HAP-1 (cell line): ENCODE measurements at places on chromosomes 12 and 14.

DNA sequence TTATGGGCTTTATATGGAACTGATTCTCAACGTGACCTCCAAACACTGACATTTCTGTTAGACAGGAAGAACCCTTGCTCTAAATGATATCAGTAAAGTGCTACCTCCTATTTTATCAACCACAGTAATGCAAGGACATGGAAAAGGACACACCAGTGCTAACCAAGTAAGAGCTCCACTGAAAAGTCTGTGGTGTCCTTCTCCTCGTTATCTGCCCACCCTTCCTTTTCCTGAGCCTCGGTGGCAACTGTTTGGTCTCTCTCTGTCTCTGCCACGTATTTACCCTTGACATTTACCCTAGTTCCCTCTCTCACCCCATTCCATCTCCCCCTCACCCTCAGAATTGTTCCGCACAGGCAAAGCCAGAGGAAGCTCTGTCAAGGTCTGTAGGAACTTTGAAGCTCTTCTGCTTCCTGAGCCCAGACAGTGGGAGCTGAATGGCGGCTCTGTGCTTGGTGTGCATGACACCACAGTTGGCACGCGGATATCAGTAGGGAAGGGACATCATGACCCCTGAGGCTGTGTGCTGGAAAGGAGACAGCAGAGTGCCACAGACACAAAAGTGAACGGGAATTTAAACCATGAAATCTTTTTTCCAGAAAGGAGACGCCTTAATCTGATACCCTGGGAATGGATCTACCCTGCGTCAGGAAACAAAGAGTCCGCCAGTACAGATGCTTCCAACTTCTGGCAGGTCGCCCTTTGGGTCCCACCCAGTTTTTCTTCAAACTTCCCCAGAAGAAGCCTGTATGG lies 50.8 kb downstream of the NTN4 start:
- DNase-seq = no peak

GRCh38 chr12:95532851-95533250 lies 18.4 kb downstream of the USP44 start:
- no peak for DNase-seq

- DNase-seq = no peak
Measured at GRCh38 chr12:108320507-108321293, 18.4 kb downstream of the CMKLR1 start.

DNA sequence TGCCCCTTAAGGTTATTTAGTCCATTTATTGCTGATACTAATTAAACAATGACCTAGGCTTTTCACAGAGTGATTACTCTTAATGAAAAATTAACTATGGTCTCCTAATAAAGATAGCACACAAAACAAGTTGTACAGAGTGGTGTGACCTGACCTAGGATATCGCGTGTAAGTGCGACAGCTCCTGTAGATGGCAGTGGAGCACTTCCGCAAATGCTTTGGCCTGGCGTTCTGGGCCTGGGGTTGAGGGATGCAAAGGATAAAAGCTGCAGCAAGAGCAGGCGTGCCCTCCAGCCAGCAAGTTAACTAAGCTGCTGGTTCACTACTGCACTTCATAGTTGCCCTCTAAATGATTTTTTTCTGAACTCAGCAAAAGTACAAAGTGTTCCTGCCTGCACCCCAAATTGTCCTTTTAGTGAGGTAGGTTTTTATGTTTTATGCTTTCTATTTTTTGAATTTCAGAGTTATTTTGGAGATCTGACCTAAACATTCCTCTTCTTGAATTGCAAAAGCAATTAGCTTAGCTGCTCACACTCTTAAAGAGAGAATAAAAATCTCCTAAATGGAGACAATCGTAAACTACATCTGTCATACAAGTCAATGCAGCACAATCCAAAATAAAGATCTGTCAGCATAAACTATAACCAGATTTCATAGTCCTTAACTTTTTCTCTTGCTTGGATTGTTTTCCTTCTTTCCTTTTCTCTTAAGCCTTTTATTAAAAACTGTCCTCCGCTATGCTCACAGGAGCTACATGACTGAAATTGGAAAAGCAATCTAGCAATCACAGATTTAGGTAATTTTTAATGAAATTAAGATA lies 379.6 kb downstream of the LRIG3 start:
- peak; percentile 67 for DNase-seq

GRCh38 chr14:77037938-77038568 lies 9.5 kb upstream of the IRF2BPL start:
- no peak for DNase-seq

GRCh38 chr14:70662080-70662479 lies 20.4 kb downstream of the TTC9 start:
- DNase-seq = no peak

DNA sequence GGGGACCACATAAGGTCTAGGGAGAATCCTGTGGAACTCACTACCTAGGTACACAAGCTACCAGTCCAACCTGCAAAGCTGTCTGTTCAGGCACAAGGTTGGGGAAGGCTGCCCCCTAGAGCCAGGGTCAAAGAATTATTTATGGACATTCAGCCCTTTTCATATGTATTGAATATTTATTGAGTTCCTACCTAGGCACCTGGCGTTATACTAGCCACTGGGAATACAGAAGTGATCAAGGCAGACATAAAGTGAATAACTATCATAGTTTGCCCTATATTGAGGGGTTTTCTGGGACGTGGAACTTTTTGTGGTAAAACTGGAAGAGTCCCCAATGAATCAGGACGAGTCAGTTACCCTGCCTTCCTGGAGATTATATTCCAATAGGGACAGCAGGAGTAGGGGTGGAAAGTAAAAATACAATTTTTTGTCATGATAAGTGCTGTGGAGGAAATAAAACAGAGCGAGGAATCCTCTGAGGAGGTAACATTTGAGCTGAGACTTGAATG lies 5.8 kb upstream of the SLC48A1 start:
- DNase-seq = peak; percentile 65

DNA sequence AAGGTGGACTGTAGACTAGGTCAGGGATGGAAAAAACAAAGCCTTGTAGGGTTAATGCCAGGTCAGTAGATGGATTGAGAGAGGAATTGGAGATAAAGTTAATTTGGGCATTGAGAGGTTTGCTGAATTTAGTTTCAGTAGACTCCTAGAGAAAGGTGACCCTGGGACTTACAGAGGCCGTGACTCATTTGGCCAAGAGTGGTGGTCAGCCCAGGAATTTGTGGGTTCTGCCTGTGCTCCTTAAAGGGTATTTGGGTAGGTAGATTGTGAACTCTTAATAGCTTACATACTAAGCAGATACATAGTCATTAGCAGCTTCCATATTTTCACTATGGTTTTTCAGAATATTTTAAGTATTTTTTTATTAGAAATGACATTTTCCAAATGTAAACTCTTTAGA lies 21.8 kb downstream of the PLEKHA5 start:
- DNase-seq = no peak

DNA sequence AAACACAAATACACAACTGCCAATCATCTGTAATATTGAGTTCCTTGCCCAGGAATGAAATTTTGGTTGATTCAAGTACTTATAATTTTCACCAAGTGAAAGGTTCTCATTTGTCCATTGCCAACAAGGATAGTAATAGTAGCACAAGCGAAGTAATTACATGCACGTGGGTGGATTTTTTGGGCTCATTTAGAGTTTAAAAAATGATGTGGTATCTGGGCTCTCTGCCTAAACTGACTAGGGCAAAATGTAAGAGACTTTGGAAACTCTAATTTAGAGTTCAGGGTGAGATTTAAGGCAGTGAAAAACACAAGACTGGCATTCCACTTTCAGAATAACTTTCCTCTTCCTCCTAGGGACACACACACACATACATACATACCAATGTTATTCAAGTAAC lies 111.7 kb downstream of the MYRFL start:
- no peak for DNase-seq

DNA sequence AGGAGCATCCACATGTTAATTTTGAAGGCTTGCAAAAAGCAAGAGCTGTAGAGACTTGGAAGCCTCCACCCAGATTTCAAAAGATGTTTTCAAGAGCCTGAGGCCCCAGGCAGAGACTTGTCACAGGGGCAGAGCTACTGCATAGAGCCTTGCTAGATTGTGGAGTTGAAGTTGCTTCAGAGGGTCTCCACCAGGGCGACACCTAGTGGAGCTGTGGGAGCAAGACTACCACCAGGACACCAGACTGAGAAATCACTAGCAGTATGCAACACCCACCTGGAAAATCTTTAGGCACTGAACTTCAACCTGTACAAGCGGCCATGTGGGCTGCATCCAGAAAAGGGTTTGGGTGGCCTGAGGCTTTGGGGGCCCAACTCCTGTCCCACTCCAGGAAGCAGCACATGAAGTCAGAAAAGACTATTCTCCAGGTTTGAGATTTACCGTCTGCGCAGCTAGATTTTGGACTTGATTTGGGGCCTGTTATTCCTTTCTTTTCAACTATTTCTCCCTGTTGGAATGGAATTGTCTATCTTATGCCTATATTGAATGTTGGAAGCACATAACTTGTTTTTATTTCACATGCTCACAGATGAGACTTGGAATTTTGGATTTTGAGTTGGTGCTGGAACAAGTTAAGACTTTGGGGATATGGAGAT lies 508.6 kb downstream of the FLRT2 start:
- DNase-seq = peak; percentile 70

DNA sequence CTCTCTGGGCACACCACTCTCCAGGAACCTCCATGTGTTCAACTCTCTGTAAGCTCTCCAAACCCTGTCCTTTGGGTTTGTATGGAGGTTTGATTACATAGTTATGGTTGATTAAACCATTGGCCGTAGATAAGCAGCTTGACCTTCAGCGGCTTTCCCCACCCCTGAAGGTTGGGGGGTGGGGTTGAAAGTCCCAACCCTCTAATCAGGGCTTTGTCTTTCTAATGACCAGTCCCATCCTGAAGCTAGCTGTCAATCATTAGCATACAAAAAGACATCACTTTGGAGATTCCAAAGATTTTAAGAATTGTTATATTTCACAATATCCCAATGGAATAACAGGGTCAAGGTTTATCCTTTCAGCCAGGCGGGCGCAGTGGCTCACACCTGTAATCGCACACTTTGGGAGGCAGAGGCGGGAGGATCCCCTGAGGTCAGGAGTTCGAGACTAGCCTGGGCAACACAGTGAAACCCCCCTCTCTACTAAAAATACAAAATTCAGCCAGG lies 8.4 kb downstream of the FAM186A start:
- peak; percentile 43 for DNase-seq

- no peak for DNase-seq
Measured at GRCh38 chr12:113097716-113098440, 37.7 kb downstream of the RASAL1 start.

DNA sequence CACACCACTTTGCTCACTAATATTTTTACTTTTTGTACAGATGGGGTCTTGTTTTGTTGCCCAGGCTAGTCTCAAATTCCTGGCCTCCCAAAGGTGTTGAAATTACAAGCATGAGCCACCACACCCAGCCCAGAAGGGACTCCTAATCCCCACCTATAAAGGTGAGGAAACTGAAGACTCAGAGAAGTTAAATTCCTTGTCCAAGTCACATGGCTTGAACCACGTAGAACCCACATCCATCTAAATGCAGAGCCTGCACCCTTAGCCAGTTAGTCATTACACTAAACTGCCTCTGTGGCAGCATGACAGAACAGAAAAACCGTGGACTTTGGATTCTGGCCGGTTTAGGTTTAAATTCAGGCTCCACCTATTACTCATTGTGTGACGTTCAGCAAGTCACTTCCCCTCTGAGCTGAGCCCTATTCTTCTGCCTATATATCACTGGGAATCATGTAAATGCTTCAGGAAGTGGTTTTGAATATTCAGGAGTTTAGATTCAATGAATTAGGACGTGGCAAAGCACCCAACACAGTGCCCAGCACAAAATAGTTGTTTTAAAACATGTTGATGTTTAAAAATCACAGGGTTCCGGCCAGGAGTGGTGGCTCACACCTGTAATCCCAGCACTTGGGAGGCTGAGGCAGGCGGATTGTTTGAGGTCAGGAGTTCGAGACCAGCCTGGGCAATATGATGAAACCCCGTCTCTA lies 3.0 kb upstream of the CORO1C start:
- peak; percentile 26 for DNase-seq

DNA sequence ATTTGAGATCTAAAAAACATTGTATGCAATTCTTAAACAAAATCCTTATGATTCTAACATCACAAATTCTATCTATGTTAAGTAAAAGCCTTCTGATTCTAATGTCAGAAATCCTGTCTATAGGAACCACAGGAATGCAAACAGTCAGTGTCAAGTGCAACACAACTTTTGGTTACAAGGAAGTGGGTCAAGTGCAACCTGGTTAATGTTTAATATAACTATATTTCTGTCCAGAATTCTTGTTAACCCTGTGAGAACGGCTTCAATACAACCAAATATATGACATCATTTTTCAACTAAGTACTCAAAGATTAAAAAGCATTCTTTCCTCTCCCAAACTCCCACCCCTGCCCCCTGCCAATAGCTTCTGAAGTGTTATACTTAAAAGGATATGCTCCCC lies 107.9 kb upstream of the PLEKHA5 start:
- no peak for DNase-seq

DNA sequence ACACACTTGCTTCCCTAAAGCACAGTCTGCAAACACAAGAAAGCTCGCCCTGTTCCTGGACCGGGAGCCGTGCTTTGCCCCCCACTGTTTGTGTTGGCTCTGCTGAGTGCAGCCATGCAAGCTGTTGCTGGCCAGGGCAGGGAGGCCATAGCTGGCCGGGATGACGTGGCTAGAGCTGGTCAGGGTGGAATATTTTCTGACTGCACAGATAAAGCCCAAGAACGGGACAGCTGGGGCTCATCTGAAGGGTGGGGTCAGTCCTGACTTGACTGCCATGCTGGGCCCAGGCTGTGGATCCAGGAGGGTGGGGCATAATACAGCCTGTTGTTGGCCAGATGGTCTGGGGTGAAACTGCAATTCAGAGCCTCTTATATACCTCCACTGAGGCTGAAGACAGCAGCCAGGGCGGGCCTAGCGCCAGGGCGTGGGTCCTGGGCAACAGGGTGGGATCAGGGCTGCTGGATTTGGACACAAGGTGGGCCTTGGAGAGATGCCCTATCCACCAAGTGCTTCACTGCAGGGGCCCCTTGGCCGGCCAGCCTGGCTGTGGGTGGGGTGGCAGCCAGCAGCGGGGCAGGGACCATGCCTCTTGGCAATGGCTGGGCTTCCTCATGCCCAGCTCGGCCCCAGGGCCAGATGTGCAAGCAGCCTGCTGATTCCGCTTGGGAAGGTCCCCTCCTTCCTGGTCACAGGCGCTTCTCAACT lies 14.8 kb downstream of the KMT5A start:
- no peak for DNase-seq

DNA sequence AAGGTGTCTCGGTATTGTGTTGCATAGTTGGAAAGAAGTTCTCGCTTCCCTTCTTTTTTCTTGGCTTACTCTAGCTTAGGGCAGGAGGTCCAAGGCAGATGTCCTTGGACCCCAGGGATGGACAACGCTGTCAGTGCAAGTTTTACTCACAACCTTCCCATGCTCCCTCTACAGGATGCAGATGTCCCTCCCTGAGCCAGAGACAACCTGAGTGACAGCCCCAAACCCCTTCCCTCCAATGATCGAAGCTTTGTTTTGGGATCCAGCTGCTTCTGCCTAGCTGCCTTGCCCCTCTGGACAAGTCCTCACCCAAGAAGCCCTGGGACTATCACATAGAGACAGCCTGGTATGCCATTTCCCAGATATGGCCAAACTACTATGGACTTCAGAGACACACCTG lies 112.0 kb upstream of the RAP1B start:
- no peak for DNase-seq

- no peak for DNase-seq
Measured at GRCh38 chr12:68065687-68066086, 76.4 kb downstream of the IFNG-AS1 start.

- peak; percentile 12 for DNase-seq
Measured at GRCh38 chr12:67535176-67535575, 113.4 kb upstream of the DYRK2 start.
